ENCODE measurements at places on chromosomes 16 and 17.

- no peak for DNase-seq
Measured at GRCh38 chr17:12865769-12866168, 76.5 kb downstream of the ARHGAP44 start.

DNA sequence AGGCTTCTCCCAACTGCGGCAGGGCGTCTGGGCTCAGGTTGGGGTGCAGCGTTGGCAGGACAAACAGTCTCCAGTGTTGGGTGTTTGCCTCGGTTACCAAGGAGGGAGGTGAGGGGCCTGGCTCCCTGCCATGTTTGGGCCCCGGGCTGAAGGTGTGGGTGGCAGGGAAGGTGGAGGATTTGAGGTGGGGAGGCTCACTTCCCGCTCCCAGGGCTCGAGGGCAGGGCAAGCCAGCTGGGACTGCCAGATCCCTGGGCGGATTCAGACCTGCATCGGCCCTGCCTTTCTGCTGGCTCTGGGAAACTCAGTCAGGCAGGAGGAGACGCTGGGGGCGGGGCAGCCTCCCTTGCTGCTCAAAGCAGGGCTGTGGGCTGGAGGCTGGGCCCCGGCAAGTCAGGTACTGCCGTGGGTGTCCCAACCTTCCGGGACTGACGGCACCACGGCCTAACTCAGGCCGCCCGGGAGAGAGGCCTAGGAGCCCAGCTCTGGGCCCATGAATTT is 31.3 kb upstream of the KRT17 start:
- no peak for DNase-seq

GRCh38 chr17:7823581-7824001 is 10.4 kb upstream of the KDM6B start:
- no peak for DNase-seq

GRCh38 chr16:62035115-62036092 is 834 bp downstream of the CDH8 start:
- DNase-seq = no peak
